ENCODE measurements at places on chromosomes 6 and 20. TPM values are rescaled to one million over a fixed set of nuclear protein-coding genes. Genes with fewer than 3 reads are reported as not detected.

The PRL gene
- total RNA-seq: not detected

- H3K4me1 ChIP-seq: no peaks in the 10 kb centered on the region
- no peak for DNase-seq
- H3K27ac ChIP-seq: no peak overlapping the region
- H3K4me3 ChIP-seq: no peak overlapping the region
These were observed 56.5 kb upstream of the RNF144B start for GRCh38 chr6:18330548-18331081.

- no peak for DNase-seq
- no peaks in the 10 kb centered on the region for H3K27me3 ChIP-seq
- no peaks in the 10 kb centered on the region for H3K36me3 ChIP-seq
- no peak overlapping the region for H3K27ac ChIP-seq
These were observed 47.6 kb upstream of the PTGIS start for GRCh38 chr20:49615401-49616153.

DNA sequence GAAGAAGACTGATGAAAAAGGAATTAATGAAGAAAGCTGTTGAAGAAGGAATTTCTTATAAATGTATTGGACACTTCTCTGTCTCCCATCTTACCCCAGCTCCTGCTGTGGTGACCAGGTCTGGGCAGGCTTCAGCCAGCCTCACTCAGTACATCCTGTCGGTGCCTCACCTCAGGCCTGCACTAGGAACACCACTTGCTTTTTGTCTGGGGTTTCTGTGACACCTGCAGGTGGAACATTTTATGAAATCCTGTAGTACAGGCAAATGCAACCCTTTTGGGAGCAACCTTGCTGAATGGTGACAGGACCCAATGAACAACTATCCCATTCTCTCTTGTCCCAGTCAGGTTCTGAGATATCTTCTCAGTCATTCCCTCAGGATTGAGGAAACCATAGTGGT lies 129.7 kb downstream of the PRDM13 start:
- peaks cover 26% of the 10 kb centered on the region for H3K27me3 ChIP-seq
- H3K27ac ChIP-seq: no peak overlapping the region
- DNase-seq: no peak
- H3K36me3 ChIP-seq: no peaks in the 10 kb centered on the region
- H3K4me1 ChIP-seq: no peaks in the 10 kb centered on the region

The CST2 gene
- total RNA-seq: not detected

The TMC2 gene
- total RNA-seq: not detected

GRCh38 chr6:28606424-28607391 lies 81.0 kb downstream of the GPX5 start:
- no peaks in the 10 kb centered on the region for H3K27me3 ChIP-seq
- peak overlapping the region; percentile 54 for H3K4me3 ChIP-seq
- H3K27ac ChIP-seq: peak overlapping the region; percentile 74
- no peaks in the 10 kb centered on the region for H3K36me3 ChIP-seq

- no peaks in the 10 kb centered on the region for H3K27me3 ChIP-seq
- no peak for DNase-seq
- H3K4me1 ChIP-seq: no peaks in the 10 kb centered on the region
- no peaks in the 10 kb centered on the region for H3K36me3 ChIP-seq
- H3K4me3 ChIP-seq: no peak overlapping the region
- H3K27ac ChIP-seq: no peak overlapping the region
These were observed 184.9 kb downstream of the ARHGAP18 start for GRCh38 chr6:129525055-129525454.

DNA sequence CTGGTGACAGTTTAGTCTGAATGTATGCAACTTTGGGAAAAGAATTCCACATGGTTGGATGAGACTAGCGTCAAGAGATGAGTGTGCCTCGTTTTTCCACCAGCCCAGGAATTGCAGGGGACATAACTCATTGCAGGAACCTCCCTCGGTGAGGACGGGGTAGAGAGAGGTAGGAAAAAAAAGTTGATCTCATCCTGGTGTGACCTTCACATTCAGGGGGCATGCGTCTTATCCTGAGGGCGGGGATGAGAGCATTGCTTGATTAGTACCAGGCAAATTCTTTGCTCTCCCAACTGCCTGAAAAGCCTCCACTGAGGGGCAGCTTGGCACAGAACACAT lies 11.8 kb downstream of the TLDC2 start:
- H3K36me3 ChIP-seq: no peaks in the 10 kb centered on the region
- no peak overlapping the region for H3K27ac ChIP-seq
- no peaks in the 10 kb centered on the region for H3K4me1 ChIP-seq
- no peaks in the 10 kb centered on the region for H3K27me3 ChIP-seq
- no peak overlapping the region for H3K4me3 ChIP-seq

- no peaks in the 10 kb centered on the region for H3K4me1 ChIP-seq
- H3K36me3 ChIP-seq: no peaks in the 10 kb centered on the region
These were observed 82.0 kb downstream of the JPH2 start for GRCh38 chr20:44104798-44105517.

The UCKL1 gene
- total RNA-seq: 20.0 TPM

The RAB23 gene
- 37.2 TPM for total RNA-seq

DNA sequence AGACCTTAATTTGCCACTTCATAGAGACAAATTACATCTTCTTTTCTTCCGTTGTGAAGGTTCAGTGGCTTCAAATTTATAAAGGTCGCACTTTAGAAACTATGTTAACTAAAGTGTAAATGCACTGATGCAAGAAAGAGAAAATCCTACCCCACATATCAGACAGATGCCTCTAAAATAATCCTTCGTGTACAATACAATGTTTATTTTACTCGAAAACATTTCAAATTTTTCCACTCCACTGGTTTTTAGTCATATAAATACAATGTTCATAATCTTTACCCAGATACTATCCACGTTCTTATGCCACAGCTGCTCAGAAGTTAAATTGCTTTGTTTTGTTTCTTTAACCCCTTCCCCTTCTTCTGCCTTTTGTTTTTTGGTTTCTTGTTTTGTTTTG lies 140.3 kb upstream of the LAMP5 start:
- no peaks in the 10 kb centered on the region for H3K36me3 ChIP-seq
- DNase-seq: no peak
- H3K4me1 ChIP-seq: peaks cover 7% of the 10 kb centered on the region
- no peak overlapping the region for H3K4me3 ChIP-seq

The TMEM217 gene
- total RNA-seq: 2.7 TPM

- peak overlapping the region; percentile 59 for H3K4me3 ChIP-seq
- H3K36me3 ChIP-seq: no peaks in the 10 kb centered on the region
- DNase-seq: peak; percentile 43
These were observed 610 bp downstream of the ZNF217 start for GRCh38 chr20:53592992-53593465.

The OLIG3 gene
- not detected for total RNA-seq

The ZNF334 gene
- total RNA-seq: 12.6 TPM

DNA sequence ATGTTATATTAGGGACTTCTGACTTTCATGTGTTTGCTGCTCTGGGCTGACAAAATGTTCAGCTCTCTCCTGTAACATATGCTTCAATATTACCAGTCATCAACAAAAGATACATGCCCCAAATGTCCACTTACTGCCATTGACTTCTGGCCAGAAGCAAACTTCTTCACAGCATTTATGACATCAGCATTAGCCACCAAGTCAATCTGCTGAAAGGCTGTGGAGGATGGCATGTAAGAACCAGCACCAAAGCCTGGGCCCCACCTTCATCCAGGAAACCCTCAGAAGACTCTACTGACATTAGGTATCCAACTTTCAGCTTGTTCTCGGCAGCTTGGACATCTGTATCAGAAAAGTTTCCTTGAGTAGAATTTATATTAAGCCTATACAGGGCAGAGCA lies 595.5 kb downstream of the COL12A1 start:
- no peaks in the 10 kb centered on the region for H3K36me3 ChIP-seq
- H3K4me1 ChIP-seq: no peaks in the 10 kb centered on the region

The EHMT2 gene
- 34.1 TPM for total RNA-seq

The RFX6 gene
- 6.8 TPM for total RNA-seq

GRCh38 chr6:816510-817084 lies 123.7 kb upstream of the EXOC2 start:
- no peak overlapping the region for H3K4me3 ChIP-seq
- H3K27ac ChIP-seq: no peak overlapping the region
- DNase-seq: no peak
- no peaks in the 10 kb centered on the region for H3K36me3 ChIP-seq
- H3K4me1 ChIP-seq: peaks cover 8% of the 10 kb centered on the region

- no peaks in the 10 kb centered on the region for H3K4me1 ChIP-seq
- H3K36me3 ChIP-seq: no peaks in the 10 kb centered on the region
- H3K4me3 ChIP-seq: no peak overlapping the region
- no peaks in the 10 kb centered on the region for H3K27me3 ChIP-seq
- H3K27ac ChIP-seq: no peak overlapping the region
These were observed 233.9 kb upstream of the SYNDIG1 start for GRCh38 chr20:24235296-24236175.

The DLK2 gene
- 0.33 TPM for total RNA-seq

GRCh38 chr20:17966432-17967310 lies 1.9 kb downstream of the SNX5 start:
- peaks cover 40% of the 10 kb centered on the region for H3K4me1 ChIP-seq
- DNase-seq: peak; percentile 46
- H3K27me3 ChIP-seq: no peaks in the 10 kb centered on the region
- peak overlapping the region; percentile 68 for H3K4me3 ChIP-seq

- no peak overlapping the region for H3K4me3 ChIP-seq
- no peak overlapping the region for H3K27ac ChIP-seq
- H3K4me1 ChIP-seq: peaks cover 8% of the 10 kb centered on the region
These were observed 128.5 kb downstream of the QRSL1 start for GRCh38 chr6:106757722-106758467.

DNA sequence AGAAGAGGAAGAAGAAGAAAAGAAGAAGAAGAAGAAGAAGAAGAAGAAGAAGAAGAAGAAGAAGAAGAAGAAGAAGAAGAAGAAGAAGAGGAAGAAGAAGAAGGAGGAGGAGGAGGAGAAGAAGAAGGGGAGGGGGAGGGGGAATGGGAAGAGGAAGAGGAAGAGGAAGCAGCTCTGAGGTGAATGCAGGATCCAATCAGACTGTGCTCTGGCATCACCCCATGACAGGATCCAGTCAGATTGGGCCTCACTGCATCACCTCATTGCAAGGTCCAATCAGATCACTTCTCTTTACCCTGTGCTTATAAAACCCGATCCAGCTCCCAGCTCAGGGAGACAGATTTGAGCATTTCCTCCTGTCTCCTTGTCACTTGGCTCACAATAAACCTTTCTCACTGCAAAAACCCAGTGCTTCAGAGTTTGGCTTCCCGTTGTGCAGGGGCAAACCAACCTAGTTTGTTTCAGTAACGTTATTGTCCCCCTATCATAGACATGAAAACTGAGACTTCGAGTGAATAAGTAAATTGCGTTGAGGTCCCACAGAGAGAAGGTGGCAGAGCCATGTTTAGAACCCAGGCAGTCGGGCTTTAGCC lies 28.6 kb upstream of the YWHAB start:
- DNase-seq: no peak
- no peaks in the 10 kb centered on the region for H3K36me3 ChIP-seq
- no peaks in the 10 kb centered on the region for H3K27me3 ChIP-seq
- H3K4me3 ChIP-seq: no peak overlapping the region
- peak overlapping the region; percentile 64 for H3K27ac ChIP-seq

DNA sequence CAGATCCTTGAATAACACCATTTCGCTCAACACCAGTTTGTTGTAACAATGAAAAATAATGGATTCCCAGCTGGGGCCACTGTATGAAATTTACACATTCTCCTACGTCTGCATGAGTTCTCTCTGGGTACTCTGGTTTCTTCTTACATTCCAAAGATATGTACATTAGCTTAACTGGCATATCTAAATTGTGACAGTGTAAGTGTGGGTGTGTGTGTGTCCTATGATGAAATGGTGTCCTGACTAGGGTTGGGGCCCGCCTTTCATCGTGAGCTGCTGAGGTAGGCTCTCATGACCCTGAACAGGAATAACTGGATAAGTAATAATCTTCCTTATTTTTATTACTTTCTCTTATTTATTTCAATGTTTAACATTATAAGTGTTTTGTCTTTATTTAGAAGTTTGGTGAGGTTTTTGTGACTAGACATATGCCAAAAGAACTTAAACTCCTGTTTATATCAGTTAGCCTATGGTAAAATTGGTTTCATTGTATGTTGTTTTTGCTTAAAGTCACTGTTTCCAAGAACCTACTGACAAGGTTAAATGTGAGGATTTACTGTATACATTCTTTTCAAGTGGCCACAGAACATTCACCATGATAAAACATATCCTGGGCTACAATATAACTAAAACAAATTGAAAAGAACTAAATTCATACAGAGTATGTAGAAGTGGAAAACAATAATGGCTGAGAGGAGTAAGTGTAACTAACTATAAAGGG lies 42.4 kb downstream of the RBL1 start:
- no peaks in the 10 kb centered on the region for H3K36me3 ChIP-seq
- no peaks in the 10 kb centered on the region for H3K27me3 ChIP-seq
- no peak overlapping the region for H3K4me3 ChIP-seq

The RAET1L gene
- not detected for total RNA-seq

DNA sequence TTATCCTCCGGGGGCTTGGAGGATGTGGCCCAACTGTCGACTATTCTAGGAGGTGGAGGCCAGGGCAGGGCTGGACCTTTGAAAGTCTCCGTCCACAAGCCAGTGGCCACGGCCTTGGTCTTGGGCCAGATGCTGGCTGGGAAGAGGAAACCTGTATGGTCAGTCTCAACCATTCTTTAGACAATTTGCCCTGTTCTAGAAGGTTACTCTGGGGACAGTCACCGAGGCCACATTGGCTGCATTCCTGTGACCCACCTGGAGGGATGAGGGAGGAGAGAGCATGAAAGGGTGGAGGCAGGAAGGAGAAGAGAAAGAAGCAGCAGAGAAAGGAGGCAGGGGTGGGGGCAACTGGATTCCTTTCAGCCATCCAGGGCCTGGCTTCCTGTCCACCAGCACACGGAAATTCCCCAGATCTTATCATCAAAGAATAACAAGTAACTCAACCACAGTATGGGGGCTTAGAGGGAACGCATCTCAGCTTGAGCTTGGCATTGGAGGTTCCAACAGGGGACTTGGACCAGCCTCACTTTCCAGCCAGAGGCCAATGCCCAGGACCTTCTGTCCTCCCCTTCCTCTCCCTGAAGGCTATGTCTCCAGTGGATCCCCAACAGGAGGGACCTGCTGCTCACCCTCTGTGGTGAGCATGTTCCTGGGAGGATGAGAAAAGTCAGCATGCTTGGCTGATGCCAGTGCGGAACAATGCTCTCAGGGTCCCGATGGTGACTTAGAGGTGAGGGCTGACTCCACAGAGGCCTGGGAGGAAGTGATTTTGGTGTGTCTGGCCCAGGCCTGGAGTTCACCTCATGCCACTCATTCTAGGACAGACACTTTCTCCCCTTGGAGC lies 30.4 kb downstream of the TGM2 start:
- H3K27me3 ChIP-seq: no peaks in the 10 kb centered on the region
- DNase-seq: no peak
- H3K4me1 ChIP-seq: peaks cover 4% of the 10 kb centered on the region
- no peak overlapping the region for H3K4me3 ChIP-seq
- no peaks in the 10 kb centered on the region for H3K36me3 ChIP-seq
- peak overlapping the region; percentile 27 for H3K27ac ChIP-seq

DNA sequence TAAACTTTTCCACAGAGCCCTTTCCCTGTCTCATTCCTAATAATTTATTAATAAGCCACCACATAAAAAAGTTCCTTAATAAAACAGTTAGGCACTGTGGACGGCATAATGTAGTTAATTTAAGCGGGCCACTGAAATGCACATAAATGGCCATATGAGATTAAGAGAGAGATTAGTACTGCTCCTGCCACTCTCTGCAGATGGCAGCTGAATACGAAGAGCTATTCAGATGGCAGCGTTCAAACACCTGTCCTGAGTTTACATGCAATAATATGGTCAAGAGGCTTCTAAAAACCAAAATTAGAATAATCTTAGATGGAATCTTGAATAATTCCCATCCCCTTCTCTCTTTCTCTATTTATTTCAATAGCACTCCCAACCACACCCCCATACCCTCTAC lies 461.8 kb downstream of the PKHD1 start:
- no peak for DNase-seq
- no peak overlapping the region for H3K27ac ChIP-seq
- no peaks in the 10 kb centered on the region for H3K36me3 ChIP-seq
- no peaks in the 10 kb centered on the region for H3K27me3 ChIP-seq
